ENCODE measurements at places on chromosomes 1 and 21.
A peak's percentile ranks its signal among the peaks of the same experiment; 100 is the strongest.

DNA sequence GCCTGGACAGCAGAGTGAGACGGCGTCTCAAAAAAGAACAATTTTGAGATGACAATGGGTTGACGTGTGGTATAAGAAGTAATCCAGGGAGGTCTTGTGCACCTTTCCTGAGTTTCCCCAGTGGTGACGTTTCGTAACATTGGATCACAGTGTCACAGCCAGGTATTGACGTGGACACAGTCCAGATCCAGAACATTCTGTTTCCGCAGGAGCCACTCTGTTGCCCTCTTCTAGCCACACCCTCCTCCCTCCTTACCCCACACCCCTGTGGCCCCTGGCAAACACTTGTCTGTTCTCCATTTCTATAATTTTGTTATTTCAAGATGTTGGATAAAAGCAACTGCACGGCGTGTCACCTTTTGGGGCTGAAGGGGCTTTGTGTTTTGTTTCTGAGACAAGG lies 6.5 kb upstream of the TRAPPC10 start:
- no peak for DNase-seq

DNA sequence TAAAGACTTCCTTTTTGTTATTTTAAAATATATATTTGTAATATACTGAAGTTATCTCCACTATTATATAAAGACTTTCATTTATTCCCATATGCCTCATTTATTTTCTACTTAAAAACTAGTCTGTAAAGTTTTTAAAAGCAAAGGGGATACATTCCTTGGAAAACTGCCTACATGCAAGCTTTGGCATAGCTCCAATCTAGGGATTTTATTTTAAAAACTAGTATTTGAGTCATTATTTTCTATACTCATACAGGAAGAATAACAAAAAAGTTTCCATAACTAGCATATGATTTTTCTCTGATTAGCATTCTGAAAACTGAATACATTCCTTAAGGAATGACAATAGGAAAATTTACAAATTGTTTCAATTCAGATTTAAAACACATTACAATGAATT lies 88.9 kb downstream of the COL24A1 start:
- no peak for DNase-seq

GRCh38 chr21:24824209-24824608 lies 783.1 kb downstream of the MRPL39 start:
- DNase-seq: no peak

- no peak for DNase-seq
These were observed 199.2 kb downstream of the S1PR1 start for GRCh38 chr1:101435831-101436511.

DNA sequence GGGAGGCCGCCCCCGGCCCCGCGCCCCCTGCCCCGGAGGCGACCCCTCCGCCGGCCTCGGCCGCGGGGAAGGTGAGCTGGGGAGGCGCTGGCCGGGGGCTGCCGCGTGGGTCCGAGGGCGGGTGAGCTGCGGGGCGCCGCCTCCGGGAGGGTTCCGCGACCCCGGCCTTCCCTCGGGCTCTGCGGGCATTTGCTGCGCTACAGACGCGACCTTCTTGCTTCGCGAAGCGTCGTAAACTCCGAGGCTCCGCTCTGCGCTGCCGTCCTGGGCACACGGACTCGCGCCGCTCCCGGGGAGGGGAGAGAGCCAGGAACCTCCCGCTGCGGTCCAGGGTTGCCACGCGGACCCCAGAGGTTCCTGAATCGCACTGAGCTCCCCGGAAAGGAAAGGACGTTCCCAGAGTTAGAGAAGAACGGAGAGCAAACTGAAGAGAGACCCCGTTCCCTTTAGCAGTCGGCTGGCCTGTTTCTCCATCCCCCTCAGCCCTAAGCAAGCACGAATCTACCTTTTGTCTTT lies 345 bp downstream of the SLX9 start:
- no peak for DNase-seq

DNA sequence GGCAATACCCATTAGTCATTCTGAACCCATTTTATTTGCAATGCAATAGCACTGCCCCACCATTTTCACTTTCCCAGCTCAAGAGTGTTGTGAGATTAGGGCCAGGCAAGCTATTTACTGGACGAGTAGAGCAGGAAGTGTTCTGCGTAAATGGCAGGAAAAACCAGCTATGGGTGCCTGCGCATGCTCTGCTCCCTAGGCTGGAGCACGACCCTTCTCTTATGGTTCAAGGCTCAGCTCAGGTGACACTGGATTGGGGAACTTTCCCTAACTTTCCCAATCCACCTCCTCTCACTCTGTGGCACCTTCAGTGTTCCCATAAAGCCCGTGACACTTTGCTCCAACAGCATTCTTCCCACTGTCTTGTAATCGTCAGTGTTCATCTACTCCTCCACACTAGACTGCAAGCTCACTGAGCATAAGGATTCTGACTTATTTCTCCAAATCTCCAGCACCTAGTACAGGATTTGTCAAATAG lies 3.6 kb upstream of the MAN1A2 start:
- no peak for DNase-seq

- peak; percentile 54 for DNase-seq
These were observed 24.1 kb downstream of the GPR3 start for GRCh38 chr1:27416387-27417111.

DNA sequence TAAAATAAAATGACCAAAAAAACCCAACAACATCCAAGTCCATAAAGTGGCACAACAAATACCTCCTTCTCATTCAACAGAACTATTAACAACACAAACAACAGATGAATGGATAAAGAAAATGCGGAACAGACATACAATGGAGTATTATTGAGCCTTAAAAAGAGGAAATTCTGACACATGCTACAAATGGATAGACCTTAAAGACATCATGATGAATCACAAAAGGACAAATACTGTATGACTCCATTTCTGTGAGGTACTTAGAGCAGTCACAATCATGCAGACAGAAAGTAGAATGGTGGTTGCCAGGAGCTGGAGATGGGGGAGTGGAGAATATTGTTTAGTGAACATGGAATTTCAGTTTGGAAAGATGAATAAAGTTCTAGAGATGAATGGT lies 42.6 kb downstream of the EYA3 start:
- no peak for DNase-seq

- DNase-seq: no peak
These were observed 13.8 kb downstream of the HEYL start for GRCh38 chr1:39625462-39626273.

GRCh38 chr1:189851806-189852367 lies 625.8 kb downstream of the BRINP3 start:
- DNase-seq: no peak

DNA sequence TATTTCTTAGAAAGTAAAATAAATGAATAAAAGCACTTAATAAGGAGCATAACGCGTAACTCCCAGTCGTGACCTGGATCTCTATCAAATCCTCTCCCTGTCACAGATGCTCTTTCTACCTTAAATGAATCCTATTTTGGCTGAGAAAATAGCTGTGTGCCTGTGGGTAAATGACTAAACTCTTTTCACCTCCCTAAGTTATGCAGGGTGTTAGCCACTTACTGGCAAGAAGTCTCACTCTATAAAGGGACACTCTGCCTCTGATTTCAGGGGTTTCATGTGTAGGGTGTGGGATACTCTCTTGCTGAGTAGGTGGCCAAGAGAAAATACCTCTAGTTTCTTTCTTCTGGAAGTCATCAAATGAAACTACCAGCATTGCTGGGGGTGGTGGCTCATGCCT lies 24.3 kb upstream of the PPP1R15B start:
- DNase-seq: no peak

DNA sequence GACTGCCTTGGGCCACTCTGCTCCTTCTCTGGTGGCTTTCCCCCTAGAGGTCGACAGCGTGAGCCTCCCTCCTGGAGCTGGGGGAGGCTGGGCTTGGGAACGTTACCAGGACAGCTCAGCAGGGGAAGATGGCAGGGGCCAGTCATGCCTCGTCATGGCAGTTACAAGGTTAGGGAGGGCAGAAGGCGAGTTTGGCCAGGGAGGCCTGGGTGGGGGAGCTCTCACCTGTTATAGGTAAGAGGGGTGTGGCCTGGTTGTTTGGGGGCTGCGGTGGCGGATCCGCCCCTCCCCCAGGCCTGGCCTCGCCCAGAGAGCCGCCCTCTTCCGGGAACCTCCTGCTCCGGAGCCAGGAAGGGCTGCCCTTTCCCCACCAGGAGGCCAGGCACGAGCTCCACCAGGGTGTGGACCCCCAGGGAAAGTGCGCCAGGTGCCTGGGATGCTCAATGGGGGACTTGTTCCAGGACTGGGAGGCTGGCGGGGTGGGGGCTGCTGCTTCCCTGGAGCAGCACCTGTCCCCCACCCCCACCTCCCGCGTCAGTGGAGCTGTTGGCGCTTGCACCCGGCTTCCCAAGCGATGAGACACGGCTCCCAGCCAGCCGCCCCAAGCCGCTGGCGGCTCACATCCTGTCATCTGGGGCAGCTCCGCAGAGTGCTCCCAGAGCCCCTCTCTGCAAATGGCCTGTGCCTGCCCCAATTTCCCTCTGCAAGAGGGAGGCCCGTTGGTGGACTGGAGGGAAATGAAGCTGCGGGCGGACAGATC lies 23.6 kb upstream of the PKP1 start:
- no peak for DNase-seq

GRCh38 chr1:178382372-178382771 lies 114.4 kb downstream of the CLEC20A start:
- no peak for DNase-seq

- peak; percentile 46 for DNase-seq
These were observed 86.9 kb downstream of the STUM start for GRCh38 chr1:226635456-226635941.

- no peak for DNase-seq
These were observed 236.3 kb upstream of the KCNK2 start for GRCh38 chr1:214846276-214846675.
